ENCODE measurements at places on chromosomes 5 and 9.
A peak's percentile ranks its signal among the peaks of the same experiment; 100 is the strongest.

- DNase-seq, result no peak
These were observed 55.6 kb upstream of the ZFR start for GRCh38 chr5:32500181-32500580.

GRCh38 chr5:12095808-12096281 is 191.6 kb upstream of the CTNND2 start:
- DNase-seq, result peak; percentile 91

DNA sequence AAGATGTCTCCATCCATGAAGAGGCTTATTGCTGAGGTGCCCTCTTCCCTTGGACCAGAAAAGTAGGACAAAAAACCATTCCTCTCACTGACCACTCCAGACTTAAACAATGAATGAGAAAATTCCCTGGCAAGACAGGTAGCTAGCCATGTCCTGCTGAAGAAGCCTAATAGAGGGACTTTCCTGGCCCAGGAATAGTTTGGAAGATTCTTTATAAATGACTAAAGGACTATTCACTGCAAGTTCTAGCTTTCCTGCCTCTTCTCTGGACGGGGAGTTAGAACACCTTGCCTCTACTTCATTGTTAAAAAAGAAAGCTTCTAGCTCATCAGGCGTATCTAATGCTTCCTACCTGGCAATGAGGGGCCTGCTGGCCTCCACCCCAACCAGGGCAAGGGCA is 153.6 kb downstream of the NR3C1 start:
- DNase-seq, result no peak

DNA sequence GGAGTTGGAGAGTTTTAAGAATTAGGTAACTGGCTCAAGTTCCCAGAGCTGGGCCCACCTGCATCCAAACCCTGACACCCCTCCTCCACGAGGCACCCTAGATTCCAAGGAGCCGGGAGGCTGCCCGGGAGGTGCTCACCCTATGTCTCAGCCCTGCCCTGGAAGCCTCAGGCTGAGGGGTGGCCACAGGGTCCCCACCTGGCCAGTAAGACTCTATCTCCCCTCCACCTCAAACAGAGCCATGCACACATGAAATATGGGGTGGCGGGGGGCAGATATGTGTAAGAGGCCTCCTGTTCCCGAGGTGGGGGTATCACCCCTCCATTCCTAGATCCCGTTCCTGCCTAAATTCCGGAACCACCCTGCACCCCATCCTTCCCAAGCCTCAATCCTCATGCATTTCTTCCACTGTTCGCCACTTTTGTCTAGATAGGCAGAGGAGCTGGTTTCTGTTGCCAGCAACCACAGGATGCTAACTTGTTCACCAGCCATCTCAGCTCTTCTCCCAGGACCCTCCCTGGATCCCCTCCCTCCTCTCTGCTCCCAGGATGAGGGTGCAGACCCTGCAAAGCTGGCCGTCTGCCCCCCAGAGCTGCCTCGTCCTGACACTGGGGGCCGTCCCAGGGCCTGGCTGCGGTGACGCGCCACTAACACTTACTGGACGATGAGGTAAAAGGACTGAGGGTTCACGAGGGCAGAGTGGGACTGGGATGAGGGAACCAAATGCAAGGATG is 44.1 kb downstream of the COL23A1 start:
- no peak for DNase-seq

DNA sequence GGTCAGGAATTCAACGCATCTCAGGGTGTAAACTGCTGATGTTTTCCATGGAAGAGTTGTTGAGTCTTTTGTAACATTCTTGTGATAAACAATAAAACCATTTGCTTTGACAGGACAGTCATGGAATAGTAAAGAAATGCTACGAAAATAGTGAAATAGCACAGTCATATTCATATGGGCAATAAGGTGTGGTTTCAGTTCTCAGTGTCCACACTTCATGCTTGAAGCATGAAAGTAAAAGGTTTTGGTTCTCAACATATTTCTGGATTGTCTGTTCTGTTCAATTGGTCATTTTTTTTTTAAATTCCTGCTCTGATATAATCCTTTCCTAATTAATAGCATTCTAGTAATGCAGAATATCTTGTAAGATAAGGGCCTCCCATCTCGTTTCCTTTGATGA is 467.6 kb upstream of the ZNF608 start:
- DNase-seq, result no peak

- no peak for DNase-seq
These were observed 3.5 kb upstream of the ZNF618 start for GRCh38 chr9:113872485-113873143.

DNA sequence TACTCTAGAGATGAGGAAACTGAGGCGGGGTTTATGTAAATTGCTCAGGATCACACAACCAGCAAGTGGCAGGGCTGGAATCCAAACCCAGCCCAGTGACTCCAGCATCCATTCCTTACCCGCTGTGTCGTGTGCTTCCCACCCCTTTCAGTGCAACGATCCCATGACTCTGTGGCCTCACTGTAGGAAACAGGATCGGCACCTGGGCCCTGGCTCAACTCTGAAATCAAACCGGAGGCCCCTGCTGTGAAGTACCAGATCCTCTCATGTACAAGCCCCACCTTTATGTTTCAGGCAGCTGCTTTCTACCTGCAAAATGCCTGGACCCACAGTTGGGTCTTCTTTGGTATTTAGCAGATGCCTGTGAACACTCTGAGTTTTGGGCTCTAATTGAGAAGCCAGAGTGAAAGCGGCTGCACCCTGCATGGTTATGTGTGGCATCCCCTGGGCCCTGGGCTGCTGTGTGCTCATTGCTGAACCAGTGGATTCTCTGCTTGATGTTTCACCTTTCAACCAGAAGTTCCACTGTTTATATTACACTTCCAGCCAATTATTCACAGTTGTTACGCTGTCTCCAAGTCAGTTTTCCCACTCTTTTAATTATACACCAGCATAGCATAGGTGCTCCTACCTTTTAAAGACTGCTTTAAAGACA is 36.7 kb downstream of the ABLIM3 start:
- no peak for DNase-seq

GRCh38 chr5:110377943-110378342 is 348.5 kb downstream of the TMEM232 start:
- DNase-seq, result no peak

- DNase-seq, result no peak
These were observed 4.0 kb upstream of the FOXB2 start for GRCh38 chr9:77015327-77016048.

- DNase-seq, result no peak
These were observed 179.6 kb downstream of the GRIA1 start for GRCh38 chr5:153670101-153670500.

GRCh38 chr5:123696921-123697341 is 185.0 kb downstream of the CSNK1G3 start:
- peak; percentile 91 for DNase-seq

DNA sequence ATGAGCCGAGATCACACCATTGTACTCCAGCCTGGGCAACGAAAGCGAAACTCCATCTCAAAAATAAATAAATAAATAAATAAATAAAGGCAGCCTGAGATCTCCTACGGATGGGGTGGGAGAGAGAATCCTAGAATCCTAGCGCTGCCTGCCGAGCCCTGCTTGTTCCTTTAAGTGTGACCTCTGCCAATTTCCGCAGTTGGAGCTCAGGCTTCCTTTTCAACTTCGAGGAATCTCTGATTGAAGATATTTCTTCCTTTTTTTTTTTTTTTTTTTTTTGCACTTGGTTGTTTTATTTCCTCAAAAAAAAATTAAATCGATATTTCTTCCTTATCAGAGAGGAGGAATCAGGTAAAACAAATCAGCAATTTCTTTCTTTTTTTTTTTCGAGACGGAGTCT is 27.3 kb upstream of the MATR3 start:
- DNase-seq, result no peak

DNA sequence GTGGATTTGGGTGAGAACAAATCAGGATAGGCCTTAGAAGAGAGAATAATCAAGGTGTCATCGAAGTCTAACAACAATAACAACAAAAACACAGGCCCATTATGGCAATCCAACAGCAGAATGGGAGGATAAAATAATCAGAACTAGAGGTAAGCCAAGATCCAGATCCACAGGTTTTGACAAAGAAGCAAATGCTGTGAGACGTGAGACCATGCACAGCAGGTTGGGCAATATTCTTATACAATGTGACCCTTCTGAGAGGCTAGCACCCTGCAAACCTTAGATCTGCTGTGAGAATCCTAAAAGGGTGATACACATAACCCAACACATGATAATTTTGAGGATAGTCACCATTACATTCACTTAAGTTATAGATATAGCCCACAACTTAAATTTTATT is 352.9 kb downstream of the CDH10 start:
- no peak for DNase-seq

- DNase-seq, result no peak
These were observed 276.0 kb upstream of the DMRT1 start for GRCh38 chr9:565528-565927.

DNA sequence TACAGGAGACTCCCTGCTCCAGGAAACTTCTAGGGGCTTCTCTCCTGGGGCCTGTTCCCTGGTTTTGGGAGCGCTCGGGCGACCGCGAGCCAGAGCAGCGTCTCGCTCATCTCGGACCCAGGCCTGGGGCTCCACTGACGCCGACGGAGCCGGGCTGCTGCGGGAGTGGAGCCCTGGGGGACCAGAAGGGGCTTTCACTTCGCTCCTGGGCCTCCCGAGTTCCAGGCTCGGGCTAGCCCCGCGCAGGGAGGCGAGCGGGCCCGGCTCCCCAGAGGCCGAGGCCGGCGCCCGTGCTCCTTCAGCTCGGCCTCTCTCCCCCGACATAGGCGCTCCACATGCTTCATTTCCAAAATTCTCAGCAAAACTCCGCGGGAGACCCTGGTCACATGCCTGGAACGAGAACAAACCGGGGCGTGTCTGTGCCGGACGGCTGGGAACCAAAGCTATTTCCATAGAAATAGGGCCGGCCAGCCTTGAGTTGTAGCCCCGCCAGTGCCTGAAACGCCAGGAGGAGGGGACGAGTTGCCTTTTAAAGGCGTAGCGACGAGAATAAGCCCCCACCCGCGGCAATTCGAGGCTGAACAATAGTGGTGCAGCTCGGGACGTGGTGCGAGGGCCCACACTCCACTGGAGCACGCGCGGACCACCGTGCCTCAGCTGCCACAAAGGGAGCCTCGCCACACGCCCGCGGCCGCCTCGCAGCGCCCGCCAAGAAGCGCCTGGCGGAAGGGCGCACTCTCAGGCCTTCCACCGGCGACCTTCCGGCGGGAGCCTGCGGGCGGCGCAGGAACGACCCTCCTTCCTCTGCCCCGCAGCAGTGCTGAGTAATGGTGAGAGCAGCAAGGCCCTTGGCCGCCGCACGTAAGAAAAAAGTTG is 1.1 kb upstream of the G3BP1 start:
- peak; percentile 59 for DNase-seq

- DNase-seq, result no peak
These were observed 158.7 kb downstream of the NMUR2 start for GRCh38 chr5:152246401-152246800.

GRCh38 chr5:38634568-38635369 is 78.3 kb upstream of the LIFR start:
- DNase-seq, result no peak

DNA sequence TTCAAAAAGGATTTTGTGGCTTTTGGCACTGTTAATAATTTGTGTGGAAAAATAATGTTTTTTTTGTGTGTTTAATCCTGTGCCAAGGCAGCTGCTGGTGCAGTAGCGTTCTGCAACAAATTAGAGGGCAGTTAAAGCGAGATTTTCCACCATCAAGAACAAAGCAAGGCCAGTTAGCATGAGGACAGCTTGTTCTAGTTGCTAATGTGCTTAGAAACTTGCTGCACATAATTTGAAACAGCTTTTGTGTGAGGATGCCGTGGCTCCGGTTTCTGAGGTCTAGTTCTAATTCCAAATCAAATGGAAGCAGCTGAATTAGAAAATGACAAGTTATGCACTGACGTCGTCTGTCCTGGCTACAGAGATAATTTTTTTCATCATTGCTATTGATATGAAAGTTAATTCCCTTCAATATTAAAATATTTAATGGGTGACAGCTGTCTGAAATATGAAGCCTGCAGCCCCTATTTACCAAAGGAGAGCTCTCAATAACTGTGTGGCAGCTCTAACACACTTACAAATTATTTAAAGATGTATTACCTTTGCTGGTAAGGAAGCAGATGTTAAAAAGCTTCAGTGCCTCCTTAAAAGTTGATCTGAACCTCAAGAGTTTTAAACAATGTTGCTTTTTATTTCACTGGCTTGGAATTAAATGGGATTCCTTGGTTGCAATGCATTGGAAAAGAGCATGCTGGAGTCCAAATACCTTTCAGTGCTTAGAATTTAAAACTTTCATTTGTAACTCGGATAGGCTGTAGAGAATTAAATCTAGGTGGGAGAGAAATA is 128.6 kb downstream of the SPATA31D1 start:
- no peak for DNase-seq

DNA sequence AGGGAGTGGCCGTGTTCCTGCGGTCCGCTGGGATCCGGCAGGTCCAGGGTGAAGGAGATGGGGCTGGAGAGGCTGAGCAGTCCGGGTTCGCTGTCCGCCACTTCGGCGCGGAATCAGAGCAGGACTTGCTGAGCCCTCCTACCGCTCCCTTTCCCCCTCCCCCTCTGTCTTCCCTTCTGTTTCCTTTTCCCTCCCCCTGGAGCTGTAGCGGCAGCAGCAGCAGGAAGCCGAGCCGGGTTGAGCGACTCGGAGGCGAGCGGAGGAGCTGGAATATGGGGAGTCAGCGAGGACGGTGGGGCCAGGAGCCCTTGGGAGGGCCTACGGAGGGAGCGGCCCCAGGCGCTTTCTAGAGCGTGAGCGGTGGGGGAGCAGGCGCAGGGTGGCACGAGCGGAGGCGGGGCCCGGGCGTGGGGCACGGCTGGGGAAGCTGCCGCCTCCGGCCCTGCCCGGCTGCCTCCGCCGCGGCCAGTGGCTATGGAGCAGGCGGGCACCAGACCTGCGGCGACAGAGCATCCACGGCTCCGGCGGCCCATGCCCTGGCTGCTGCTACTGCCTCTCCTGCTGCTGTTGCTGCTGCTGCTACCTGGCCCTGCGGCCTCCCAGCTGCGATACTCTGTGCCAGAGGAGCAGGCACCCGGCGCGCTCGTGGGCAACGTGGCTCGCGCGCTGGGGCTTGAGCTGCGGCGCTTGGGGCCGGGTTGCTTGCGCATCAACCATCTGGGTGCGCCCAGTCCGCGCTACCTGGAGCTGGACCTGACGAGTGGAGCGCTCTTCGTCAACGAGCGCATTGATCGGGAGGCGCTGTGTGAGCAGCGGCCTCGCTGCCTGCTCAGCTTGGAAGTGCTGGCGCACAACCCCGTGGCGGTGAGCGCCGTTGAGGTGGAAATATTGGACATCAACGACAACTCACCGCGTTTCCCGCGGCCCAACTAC is at the start of gene PCDHAC2:
Gene PCDHAC2 (plus strand): TSS at position 184 of the 933 bp plus-strand sequence. CDS start 291 bp downstream, at position 475.
- no peak for DNase-seq

DNA sequence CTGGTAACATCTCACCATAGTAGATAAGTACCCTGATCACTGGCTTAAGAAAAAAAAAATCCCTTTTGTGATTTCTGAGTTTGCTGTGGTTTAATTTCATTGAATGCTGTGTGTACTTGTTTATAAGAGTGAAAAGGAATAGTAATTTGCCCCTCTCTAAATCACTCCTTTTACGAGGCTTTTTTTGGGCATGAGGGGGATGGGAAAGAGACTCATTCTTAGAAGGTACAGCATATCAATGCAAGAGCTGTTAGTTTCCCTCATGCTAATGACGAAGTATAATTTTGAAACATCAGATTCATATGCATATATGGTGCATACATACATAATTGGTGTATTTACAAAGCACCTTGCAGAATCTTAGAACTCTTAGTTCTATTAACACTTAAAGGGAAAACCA is 2.4 kb upstream of the SLC44A1 start:
- DNase-seq, result no peak

All from NCI-H446 (cell line).